ENCODE measurements at places on chromosomes 7 and 10.

GRCh38 chr7:106278695-106279094 lies 6.1 kb downstream of the NAMPT start:
- no peak for DNase-seq

DNA sequence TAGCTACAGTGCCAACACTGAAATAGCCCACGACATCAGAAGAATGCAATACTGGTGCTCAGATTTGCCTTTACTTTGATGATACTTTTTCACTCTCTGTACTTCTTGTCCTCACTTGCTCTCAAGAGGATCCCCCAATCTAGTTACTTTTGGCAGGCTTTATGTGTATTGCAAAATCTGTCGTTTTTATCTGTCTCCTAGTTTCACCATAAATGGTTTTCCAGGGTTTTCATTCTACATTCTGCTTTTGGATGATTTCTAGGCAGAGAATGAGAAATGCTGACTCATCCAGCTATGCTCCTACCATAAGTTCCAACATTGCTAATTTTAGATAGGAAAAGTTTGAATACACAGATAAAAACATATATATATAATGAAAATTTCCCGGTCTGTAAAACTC lies 659.5 kb upstream of the NRG3 start:
- DNase-seq: peak; percentile 28

- no peak for DNase-seq
Measured at GRCh38 chr10:58281092-58281752, 12.3 kb downstream of the CISD1 start.

GRCh38 chr7:100640517-100641440 lies 573 bp downstream of the TFR2 start:
- no peak for DNase-seq

- no peak for DNase-seq
Measured at GRCh38 chr10:89534826-89535166, 598 bp downstream of the SLC16A12 start.

GRCh38 chr7:111752022-111752582 lies 189.8 kb upstream of the IMMP2L start:
- DNase-seq: peak; percentile 19

- DNase-seq: peak; percentile 31
Measured at GRCh38 chr7:8109196-8110022, 140.8 kb downstream of the GLCCI1 start.

- DNase-seq: no peak
Measured at GRCh38 chr10:110553905-110554304, 13.6 kb upstream of the SMC3 start.

GRCh38 chr10:100907773-100908363 lies 4.9 kb upstream of the SLF2 start:
- DNase-seq: no peak

All from stromal cell of bone marrow (primary cell).